ENCODE measurements at places on chromosomes 11 and 22.

DNA sequence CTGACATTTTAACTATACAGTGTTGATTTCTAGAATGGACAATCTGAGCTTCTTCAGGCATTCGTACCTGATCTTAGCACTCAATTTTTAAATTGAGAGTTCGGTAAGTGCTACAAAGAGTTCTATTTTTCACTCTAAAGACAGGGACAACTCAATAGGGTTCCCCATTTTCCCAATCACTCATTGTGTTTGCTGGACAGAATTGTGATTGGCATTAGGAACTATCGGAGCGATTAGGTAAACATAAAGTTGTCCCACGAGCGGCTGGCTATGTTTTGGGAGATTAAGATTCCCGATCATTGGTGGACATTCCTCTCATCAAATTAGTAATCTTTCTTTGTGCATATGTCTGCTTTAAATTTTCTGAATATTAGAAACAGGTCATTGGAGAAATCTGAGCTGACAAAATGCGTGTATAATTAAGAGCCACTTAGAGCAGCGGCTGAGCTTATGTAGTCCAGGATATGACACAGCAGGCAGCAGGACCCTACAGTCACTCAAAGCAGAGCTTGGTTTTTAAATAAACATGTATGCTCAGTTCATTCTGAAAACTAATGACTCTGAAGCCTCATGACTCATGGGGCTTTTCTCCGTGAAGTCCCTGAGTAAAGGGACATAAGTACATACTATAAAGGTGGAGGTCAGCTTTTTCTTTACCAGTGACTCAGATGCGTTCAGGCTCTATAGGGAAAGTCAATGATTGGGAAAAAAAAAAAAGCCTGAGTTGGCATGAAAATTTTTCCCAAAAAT, 109.4 kb downstream of the GRIA4 start:
- DNase-seq: no peak

DNA sequence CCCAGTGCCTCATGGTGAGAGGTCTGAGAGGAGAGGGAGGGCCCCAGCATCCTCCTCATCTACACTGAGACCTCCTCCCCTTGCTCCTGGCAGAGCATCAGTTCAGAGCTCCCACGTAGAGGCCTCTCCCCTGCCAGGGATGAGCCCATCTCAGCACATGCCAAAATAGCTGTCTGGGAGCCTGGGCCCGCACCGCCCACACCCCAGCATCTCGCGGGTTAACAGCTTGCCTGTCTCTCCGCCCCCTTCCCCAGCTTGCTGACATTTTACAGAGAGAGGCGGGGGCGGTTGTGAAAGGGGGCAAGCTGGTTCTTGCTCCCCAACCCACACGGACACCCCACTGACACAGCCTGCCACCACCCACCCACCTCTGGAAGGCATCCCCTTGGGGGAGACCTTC, 6.4 kb downstream of the DGKZ start:
- DNase-seq: peak; percentile 71

DNA sequence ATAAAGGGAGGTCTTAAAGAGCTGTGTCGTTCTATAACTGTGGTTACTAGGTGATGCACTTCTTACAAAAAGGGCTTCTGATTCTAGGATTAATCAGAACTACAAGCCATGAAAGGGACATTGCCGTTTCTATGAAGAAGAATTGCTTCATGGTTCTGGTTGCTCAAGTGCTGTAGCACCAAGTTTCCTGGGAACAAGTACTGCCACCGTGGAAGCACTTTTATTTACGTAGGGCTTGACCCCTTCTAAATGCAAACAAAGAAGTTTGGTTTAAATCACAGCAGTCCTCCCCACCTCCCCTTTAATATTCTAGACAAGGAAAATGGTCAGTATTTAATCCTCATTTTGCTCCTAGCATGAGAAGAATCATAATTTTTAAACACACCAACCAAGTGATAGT, 9.8 kb downstream of the YAP1 start:
- DNase-seq: no peak

- no peak for DNase-seq
These were observed 204.8 kb downstream of the SWAP70 start for GRCh38 chr11:9868641-9869040.

DNA sequence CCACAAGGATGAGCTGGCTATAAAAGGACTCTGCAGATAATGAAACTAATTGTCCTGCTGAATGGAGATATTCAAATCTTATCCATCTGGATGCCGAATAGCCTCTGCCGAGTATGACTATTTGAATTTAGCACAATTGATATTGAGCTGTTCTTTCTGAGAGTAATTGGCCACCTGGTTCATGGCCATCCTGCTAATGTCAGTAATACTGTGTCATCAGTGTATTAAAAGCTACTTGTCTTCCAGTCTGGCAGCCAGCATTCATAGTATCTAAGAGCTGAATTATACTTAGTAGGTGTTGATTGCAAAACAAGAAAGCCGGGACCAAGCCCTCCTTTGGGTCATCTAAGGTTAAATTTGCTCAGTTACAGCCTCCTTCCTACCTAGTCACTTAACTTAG, 310.7 kb upstream of the NCAM1 start:
- no peak for DNase-seq

DNA sequence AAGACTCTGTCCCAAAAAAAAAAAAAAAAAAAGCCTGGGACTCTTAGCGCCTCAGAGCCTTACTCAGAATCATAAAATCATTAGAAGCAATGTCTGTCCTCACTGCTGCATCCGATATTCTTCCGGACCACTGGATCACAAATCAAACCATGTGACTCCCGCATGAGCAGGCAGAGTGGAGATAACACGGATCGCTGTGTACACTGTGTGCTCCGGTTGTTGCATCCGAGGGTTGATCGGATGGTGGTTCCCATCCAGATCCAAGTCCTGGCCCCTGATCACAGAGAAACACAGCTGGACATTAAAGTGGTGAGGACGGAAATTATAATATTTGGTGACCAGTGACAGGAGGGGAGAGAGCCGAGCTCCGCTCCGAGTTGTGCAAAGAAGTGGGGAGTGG, 9.7 kb upstream of the TXNRD2 start:
- DNase-seq: no peak

DNA sequence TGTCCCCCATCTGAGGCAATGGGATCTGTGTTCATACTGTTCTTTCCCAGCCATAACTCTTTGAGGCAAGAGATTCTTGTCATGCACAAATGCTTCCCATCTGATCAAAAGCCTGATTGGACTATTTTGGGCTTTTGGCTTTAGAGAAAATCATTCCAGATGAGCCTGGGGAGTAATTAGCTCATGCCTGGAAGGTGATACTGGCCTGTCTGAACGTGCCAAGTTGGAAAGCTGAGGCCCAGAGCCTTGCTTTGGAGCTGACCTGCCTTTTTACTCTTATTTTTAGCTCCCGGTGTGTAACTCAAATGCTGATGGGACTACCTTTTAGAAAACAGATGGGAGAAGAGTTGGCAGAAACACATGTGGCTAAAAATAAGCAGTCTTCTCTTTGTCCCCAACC, 105.0 kb downstream of the DBX1 start:
- DNase-seq: no peak

DNA sequence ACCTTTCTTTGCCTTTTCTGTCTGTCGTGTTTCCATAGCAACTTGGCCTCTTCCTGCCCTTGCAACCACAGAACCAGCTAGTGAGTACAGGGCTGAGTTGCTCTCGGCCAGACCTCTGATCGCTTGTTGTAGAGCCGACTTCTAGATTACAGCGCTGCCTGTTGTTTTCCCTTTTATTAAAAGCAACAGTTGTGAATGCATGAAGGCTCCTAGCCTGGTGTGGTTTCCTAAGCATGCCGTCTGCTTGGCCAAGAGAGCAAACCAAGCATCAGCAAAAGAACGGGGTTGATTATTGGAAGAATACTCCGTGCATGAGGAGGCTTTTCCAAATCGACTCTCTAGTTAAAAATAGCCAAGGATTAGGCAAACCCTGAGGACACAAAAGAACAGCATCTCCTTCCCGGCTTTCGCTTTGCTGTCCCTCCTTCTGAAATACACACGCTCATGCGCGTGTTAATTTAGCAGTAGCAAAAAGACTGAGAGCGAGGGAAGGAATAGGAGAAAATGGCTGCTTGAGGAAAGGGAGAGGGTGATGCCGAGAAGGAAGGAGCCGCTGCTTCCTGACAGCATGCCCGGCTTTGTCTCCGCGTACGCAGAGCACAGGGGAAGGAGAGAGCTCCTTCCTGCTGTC, 71.5 kb upstream of the TTC12 start:
- DNase-seq: peak; percentile 18

- no peak for DNase-seq
These were observed 1423.8 kb downstream of the TBC1D22A start for GRCh38 chr22:48186146-48186790.

GRCh38 chr22:50713571-50714056, 24.4 kb upstream of the ACR start:
- no peak for DNase-seq

- no peak for DNase-seq
These were observed 12.1 kb downstream of the P2RY2 start for GRCh38 chr11:73229896-73230875.

- no peak for DNase-seq
These were observed 91.5 kb downstream of the MIAT start for GRCh38 chr22:26748845-26749244.

GRCh38 chr11:131829725-131830124, 459.3 kb downstream of the NTM start:
- no peak for DNase-seq

GRCh38 chr11:95716266-95716665, 73.3 kb downstream of the FAM76B start:
- no peak for DNase-seq

DNA sequence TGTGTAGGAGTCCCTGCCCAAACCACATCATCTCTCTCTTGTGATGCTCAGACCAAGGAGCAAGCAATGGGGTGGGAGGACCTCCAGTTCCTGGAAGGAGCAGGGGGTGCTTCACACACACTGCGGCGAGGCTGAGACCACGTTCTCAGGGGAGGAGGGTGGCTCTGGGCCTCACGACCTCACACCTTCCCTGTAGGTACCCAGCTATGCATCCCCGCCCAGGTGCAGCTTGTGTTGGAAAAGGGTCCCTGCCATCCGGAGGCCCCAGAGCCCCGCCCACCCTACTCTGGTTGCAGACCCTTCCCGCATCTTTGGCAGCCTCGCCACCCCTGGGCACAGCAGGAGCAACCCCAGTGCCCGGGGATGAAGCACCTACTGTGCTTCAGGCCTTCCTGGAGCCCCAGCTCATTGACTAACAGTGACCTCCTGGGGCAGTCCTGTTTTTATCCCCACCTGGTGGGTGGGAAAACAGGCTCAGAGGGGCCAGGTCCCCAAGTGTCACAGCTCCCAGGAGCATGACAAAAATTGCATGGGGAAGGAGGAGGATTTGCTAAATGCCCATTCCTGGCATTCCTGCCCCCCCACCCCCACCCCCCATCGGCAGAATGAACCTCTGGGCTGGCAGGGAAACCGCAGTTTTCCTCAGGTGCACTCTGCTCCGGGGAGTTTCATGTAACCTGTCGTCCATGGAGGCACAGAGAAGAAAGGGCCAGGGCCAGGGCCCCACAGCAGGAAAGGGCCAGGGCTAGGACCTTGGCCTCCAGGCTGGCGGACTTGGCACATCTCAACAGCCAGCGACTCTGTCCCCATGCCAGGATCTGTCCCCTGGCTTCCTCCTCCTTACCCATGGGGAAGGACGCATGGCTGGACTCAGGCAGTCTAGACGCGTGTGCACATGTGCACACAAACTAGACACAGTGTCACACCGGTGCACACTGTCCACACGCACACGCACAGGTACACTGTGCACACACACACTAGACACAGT, 81.0 kb downstream of the IGLL1 start:
- DNase-seq: no peak

GRCh38 chr11:33930317-33931021, 38.6 kb upstream of the LMO2 start:
- no peak for DNase-seq

DNA sequence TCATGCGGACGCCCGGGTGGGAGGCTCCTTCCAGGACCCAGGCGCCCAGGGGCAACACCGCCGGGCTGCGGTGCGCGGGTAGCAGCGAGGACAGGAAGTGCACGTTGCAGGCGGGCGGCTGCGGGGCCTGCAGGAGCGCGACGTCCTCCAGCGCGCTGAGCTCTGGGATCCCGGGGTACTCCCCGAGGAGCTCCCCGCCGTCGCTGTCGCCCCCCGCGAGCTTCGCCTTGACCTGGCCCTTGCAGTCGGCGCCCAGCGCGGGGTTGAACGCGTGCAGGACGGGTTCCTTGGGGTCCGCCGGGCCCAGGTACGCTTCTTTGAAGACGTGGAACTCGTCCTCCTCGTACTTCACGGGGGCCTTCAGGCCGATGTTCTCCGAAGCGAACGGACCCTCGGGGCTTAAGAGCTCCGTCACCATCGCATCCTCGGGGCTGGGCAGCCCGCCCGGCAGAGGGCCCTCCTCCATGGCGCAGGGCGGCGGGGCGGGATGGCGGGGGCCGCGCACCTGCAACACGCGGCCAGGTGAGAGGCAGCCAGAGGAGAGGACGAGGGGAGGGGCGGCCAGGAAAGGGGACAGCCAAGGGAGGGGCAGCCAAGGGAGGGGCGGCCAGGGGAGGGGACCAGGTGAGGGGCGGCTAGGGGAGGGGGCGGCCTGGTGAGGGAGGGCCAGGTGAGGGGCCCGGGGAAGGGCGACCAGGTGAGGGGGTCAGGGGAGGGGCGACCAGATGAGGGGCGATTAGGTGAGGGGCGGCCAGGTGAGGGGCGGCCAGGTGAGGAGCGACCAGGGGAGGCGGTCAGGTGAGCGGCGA, 921 bp downstream of the TESMIN start:
- no peak for DNase-seq

- DNase-seq: no peak
These were observed 58.3 kb downstream of the AAMDC start for GRCh38 chr11:77879218-77879617.

- DNase-seq: no peak
These were observed 15.2 kb downstream of the DHCR7 start for GRCh38 chr11:71432761-71433647.

DNA sequence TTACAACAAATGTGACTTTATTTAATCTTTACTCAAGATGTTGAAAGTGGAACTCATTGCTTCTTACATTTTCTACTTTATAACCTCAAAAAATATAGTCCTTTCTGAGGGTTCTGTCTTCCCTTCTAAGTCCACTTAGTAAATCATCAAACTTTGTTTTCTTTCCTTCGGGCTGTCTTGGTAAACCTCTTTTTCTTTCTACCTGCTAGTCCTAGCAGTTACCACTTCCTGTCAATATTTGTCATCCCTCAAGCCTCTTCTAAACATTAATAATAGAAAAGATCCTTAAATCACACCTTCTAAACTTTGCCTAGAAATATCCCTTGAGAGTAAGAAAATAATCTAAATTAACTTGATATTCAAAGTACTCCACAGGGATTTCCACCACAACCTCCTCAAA, 580.4 kb downstream of the CNTN5 start:
- no peak for DNase-seq

DNA sequence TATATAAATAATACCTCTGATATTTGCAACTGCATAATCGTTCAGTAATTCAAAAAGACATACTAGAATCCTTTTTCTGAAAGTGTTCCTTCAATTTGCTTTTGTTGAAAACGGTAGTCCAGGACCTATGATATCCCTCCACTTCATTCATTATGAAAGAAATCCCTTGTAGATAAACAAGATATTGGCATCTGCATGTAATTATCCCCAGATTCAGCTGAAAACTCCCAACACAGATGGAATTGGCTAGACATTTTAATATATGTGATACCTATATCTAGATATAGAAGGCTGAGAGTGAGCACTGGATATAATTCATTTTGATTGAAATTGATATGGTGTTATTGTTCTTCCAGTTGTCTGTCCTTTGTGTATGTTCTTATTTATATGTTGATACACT, 109.4 kb downstream of the MSANTD4 start:
- DNase-seq: no peak
